Stimulated activated CD8-positive, alpha-beta memory T cell treated with anti-CD3 and anti-CD28 coated beads, Interleukin-7, amount 100 ng/mL, for 48 hours (primary cell): ENCODE measurements at places on chromosomes 3 and 15.

DNA sequence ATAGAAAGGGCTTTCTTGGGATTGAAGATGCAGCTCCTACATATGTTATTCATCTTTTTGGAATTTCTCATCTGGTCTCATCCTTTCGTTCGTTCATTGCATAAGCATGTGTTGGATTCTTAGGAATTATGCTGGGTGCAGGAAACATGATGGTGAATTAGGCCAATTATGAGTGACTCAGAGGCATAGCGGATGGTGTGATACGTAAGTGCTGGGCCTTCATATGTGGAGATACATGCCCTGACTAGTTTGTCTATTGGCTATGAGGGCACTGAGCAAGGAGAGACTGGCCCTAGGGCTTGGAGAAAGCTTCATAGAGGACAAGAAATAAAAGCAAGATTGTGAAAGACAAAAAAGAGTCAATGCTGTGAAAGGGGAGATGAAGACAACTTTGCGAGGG, 235.1 kb downstream of the MYRIP start:
- no peak for DNase-seq

DNA sequence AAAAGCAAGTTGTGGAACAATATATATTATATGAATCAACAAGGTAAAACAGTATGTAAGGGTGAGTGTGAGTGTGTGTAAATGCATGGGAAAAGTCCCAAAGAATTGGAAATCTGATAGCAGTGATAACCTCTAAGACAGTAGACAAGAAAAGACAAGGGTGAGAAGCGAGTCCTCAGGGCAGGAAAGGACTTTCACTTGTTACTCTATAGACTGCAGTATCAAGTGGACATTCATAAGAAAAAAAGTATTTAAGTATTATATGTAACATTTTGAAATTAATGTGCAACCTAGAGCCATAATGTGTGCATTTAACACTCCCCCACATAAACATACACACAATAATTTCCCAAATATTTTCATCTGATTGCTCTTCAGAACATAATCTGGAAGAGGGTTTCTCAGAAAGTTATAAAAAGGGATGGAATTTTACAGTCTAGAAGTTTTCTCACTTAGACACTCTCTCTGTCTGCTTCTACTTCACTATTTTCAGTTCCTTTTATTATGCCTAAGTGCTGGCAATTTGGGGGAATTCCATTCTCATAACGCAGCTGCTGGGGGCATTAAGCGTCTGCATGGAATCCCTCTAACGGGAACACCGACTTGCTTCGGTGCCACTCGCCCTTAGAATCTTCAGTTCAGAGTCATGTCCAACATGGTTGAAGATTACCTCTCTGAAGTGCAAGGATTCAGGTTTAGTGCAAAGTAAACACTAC, 50.0 kb upstream of the CDIN1 start:
- DNase-seq: no peak

DNA sequence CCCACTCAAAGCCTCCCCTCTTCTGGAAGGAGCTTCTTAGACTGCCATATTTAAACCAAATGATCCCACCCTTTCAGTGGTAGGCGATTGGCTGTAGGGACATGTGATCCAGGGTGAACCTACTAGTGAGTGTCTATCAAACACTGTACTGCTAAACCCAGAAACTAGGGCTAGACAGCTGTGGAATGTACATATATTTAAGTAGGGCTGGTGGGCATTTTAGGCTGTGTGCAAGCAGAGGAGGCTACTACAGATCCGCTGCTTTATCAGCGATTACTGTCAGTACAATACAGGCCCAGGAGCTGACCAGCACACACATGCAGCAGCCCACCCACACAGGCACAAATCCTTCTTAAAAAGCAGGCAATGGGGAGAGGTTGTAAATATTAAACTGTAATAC, 15.4 kb upstream of the LARP6 start:
- DNase-seq: no peak

DNA sequence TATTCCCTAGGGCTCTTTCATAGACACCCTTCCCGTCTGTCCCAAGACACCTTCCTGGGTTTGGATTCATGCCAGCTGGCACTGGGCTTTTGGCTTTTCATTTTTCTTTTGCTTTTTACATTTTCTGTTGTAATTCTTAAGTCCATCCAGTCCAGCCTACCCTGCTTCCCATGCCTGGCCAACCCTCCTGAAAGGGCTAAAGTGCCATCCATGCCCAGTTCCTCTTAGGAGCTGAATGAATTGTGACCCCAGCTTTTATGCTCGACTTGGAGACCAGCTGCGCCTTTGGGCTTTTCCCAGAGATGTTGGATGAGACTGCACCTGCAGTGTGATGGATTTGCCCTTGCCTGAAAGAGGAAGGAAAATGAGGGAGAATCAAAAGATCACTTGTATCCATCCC, 25.8 kb downstream of the LRRN1 start:
- no peak for DNase-seq

GRCh38 chr15:80888846-80889245, 100.8 kb downstream of the MESD start:
- no peak for DNase-seq

DNA sequence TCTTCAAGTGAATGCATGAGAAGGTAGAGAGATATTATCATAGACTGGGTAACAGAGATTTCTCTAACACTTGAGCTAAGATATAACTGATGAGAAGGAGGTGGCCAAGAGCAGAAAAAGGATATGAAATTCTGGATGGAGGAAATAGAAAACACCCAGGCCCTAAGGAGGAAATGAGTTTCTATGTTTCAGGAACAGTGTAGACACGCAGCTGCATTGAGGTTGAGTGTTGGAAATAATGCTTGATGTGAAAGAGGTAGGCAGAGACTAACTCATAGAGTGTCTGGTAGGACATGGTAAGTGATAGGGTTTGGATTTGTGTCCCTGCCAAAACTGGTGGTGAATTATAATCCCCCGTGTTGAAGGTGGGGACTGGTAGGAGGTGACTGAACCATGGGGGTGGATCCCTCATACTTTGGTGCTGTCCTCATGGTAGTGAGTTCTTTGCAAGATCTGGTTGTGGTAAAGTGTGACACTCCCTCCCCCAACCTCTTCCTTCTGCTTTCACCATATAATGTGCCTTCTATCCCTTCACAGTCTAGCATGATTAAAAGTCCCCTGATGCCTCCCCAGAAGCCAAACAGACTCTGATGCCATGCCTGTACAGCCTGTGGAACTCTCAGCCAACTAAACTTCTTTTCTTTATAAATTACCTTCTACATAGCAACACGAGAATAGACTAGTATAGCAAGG, 787.3 kb downstream of the EDEM1 start:
- DNase-seq: no peak

DNA sequence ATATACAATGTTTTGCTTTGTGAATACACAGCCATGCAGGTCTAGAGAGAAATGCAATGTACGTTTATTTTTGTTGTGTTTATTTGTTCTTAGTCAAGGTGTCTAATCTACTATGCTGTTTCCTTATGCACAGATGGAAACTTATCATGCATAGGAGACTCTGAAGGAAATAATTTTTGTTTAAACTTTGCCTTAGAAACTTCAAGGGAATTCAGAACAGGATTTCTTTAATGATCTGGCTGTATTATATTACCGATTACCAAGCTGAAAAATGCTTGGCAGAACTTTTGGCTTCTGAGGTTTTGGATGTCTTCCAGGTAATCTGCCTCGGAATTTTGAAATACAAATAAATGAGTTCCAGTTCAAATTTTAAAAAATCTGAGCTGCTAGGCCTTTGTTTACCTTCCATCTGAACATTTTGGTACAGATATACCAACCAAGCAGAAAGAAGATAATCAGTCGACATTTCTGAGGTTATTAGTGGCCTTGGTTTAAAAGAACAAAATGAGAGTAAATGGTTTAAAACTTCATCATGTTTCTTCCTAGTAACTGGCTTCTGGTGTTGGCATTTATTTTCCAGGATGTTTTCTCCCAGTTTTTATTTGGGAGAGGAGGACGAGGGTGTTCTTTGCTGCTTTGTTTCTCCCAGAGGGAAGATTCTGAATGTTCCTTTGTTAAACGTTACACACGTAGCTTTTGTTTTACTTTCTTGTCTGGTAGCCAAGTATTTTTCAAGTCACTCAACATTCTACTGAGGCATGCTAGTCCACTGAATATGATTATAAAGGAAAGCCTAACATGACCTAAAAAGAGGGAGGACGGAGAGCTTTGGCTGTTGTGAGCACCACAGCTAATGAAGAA, 421.8 kb upstream of the TBL1XR1 start:
- DNase-seq: no peak

DNA sequence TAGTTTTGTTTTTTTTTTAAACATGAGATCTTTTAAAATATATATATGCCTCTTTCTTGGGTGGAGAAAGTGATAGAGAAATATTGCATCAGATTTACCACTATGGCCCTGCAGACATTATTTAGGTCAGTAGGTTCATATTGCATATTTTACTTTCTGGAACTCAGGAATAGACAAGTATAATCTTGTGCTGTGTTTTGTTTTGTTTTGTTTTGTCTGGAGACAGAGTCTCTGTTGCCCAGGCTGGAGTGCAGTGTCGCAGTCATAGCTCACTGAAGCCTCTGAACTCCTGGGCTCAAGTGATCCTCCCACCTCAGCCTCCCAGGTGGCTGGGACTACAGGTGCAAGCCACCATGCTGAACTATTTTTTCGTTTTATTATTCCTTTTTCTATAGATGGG, 21.5 kb upstream of the DUT start:
- no peak for DNase-seq

DNA sequence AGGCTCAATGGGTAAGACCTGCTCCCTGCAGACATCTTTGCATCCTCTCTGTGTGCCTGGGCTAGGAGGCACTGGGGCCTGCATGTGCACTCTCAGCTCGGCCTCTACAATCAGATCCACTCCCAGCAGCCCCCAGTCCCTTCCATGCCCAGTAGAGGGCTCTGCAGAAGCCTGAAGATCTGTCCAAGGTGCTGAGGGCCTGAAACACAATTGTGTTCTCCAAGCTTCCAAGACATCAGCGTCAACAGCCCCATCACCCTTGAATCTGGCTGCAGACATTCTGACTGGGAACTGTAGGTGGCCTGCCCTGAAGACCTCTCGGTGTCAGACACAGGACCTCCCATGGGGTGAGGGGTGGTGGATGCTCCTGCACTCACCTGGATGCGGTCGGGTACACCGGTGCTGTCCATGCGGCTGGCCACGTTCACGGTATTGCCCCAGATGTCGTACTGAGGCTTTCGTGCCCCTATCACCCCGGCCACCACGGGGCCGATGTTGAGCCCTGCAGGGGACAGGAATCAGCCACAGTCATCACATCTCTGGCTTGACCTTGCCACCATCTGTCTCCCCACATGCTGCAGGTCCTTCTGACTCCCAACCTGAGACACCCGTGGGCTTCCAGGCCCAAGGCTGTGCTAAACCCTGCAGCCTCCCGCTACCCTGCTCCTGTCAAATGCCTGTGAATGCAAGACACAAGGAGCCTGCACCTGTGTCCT, 84.7 kb downstream of the SEC22A start:
- DNase-seq: no peak

- no peak for DNase-seq
These were observed 529.3 kb downstream of the MECOM start for GRCh38 chr3:169134194-169134593.

DNA sequence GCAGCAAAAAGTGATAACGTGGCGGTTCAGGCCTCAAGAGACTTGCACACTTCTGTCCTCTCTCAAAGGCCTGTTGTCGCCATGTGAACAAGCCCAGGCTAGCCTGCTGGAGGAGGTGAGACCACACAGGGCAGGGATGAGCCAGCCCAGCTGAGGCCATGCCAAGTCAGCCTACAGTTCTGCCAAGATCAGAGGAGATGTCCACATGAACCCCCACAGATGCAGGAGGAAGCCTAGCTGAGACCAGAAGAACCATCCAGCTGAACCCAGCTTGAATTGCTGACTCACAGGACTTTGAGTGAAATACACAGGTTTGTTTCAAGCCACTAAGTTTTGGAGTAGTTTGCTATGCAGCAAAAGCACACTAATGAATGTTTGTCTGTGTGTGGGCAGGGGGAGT, 50.3 kb upstream of the SEC13 start:
- no peak for DNase-seq

DNA sequence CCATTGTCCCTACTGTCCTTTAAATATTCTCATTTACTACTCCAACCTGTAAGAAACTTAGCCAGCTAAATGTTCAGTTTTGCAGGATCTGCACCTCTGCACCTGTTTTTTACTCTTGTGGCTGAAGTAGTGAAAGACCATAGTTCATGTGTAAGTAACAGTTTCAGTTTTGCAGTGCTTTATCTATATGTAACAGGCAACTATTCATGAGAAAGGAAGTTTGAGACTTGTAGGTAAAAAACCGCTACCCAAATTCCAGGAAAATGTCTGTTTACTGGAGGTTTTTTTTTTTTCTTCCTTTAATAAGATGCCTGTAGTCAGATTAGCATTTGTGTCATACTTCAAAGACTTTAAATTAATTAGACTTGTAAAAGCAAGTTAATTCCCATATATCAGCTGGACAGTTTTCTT, 25.4 kb upstream of the MBNL1 start:
- no peak for DNase-seq

DNA sequence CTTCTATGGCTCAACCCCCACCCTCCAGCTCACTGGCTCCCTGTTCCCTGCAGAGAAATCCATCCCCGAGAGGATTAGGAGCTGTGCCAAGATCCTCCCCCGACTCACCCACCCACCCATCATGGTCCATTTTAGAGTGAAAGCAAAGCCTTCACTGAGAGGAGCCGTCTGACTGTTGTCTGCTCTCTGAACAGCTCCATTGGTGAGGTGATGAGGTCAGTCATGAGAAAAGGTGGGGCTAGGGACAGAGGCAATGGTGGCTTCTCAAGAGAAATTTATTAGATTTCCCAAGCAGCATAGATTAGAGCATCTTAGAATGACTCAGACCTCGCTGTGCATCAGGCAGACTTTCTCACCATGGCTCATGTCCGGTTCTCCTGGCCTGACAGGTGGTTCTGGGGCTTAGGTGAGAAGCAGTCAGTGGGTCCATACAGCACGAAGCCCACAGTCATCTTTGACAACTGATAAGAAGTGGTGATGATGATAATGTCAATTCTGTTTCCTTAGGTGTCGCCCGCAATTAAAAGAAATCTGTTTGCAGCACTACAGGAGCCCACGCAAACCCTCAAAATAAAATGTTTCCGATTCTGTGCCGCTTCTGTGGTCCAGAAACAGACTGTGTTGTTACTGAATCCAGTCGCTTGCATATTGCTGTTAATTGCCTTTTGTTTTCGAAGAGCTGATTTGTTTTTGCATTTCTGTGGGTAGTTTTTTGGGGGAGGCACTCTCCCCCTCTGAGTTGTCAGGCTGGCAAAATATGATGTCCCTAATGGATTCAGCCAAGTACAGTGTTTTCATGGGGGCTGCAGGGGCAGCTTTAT, 24.8 kb upstream of the RHO start:
- no peak for DNase-seq

GRCh38 chr3:108153451-108153981, 62.7 kb upstream of the CD47 start:
- DNase-seq: peak; percentile 32

GRCh38 chr3:180253283-180253682, 216.5 kb upstream of the PEX5L start:
- no peak for DNase-seq

DNA sequence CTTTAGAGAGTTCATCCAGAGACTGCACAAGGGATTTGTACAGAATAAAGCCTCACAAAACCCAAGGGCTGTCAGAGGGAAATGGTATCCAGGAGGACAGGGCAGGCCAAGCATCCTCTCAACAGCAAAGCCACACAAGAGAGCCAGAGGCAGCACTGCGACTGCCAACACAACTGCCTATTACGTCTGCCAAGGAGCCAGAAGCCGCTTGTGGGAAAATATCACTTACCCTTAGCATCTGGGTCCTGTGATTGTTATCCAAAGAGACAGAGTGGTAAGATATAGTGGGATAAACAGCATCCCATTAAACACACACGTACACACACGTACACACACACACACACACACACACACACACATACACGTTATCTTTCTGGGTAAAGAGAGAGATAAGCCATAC, 618.3 kb upstream of the AGTR1 start:
- no peak for DNase-seq
